ENCODE measurements at places on chromosomes 4 and X.

GRCh38 chr4:1973661-1974060, 35.1 kb downstream of the NELFA start:
- no peak for DNase-seq

DNA sequence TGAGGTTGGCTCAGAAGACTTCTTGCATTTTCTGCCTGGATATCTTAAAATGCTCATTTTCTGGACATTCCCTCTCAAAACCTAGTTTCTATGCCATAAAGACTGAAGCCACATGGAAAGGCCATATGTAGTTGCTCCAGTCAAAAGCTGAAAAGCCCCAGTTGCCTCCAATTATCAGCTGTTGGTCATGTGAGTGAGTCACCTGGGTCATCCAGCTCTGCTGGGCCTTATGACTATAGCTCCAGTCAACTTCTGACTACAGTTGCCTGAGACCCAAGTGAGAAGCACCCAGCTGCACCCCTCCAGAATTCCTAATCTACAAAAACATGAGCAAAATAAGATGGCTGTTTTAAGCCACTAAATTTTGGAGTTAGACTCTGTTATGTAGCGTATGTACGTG, 41.9 kb downstream of the HELQ start:
- DNase-seq = no peak

DNA sequence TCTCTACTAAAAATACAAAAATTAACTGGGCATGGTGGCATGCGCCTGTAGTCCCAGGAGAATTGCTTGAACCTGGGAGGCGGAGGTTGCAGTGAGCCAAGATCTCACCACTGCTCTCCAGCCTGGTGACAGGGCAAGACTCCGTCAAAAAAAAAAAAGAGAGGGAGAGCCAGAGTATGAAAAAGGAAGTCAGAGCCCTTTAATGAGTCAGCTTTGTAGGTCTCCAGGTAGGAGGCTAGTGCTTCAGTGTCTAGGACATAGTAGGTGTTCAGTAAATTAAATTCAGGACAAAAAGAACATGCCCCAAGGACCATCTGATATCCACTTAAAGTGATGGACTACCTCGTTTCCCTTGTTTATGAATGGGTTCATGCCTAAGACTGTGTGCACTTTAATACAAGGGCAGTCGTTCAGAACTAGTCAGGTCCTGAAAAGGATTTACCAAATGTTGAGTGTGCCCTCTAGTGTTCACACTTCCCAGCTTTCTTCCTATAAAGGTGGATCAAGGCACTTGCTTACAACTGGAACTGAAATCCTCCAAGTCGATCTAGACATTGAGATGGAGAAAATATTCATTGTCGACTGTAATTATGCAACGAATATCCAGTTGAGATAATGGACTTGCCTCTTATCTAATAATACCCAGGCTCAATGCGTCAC, 29.0 kb downstream of the F9 start:
- DNase-seq = no peak

GRCh38 chr4:123092586-123092985, 170.2 kb upstream of the NUDT6 start:
- no peak for DNase-seq
